H4 (cell line): ENCODE measurements at places on chromosomes 2 and 18. TPM values are rescaled to one million over a fixed set of nuclear protein-coding genes. Genes with fewer than 3 reads are reported as not detected.

Gene RUFY4
- total RNA-seq: not detected in 2 replicates

Gene STON1
- total RNA-seq: 5.8 and 6.1 TPM in 2 replicates

Gene CD8B2
- not detected in 2 replicates for total RNA-seq

Gene EVX2
- total RNA-seq: not detected in 2 replicates

Gene AOX1
- 0.06 and 3.3 TPM in 2 replicates for total RNA-seq

Gene KYNU
- total RNA-seq: 304 and 345 TPM in 2 replicates

Gene LINC00305
- not detected in 2 replicates for total RNA-seq

Gene ANKAR
- total RNA-seq: 0.14 and 1.0 TPM in 2 replicates

Gene LYG2
- not detected in 2 replicates for total RNA-seq

Gene ADAM23
- 4.2 and 4.9 TPM in 2 replicates for total RNA-seq

Gene CERKL
- 0.06 and 0.85 TPM in 2 replicates for total RNA-seq

Gene EN1
- 0.06 and 0.35 TPM in 2 replicates for total RNA-seq

Gene UGT1A4
- 0.04 TPM in 1 of 2 replicates, not detected in the other for total RNA-seq

Gene PSMD1
- total RNA-seq: 129 and 131 TPM in 2 replicates

Gene NYAP2
- 0.53 and 0.95 TPM in 2 replicates for total RNA-seq

Gene PROKR1
- total RNA-seq: not detected in 2 replicates

Gene MSGN1
- total RNA-seq: not detected in 2 replicates

GRCh38 chr2:96534701-96535181 is 1.8 kb upstream of the ARID5A start:
- peak; percentile 27 for DNase-seq

DNA sequence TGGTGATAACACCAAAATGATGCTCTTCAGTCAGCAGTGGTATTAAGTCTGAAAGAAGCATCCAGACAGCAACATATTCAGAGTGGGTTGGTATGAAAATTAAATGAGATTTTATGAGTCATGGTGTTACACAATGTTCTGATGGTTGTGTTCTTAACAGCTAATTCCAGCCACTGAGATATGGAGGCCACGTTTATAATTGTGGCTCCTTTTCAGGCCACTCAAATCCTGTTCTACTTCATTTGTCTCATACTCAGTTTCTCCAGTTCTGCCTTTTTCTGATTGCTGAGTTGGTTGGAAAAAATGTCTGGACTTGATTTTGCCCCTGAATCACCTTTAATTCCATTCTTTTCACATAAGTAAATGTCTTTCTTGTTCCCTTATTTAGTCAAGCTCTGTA is 162.7 kb upstream of the COL3A1 start:
- DNase-seq: no peak

GRCh38 chr2:207226671-207227061 is 60.9 kb upstream of the KLF7 start:
- DNase-seq: no peak

DNA sequence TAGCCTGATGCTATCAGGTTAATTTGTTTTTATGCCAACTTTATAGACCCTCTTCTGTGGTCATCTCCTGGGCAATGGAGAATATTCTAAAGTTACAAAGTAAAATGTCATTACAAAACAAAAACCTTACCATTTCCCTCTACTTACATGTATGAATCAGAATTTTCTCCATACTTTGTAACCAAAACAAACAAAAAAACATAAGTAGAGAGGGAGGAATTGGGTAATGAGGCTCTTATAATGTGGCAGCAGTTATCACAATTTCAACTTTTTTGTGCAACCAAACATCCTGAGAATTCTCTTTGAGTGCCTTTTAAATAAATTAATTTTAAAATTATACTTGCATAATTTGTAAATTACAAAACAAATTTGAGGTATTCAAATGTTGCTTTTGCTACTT is 332.8 kb downstream of the TXNL1 start:
- no peak for DNase-seq

DNA sequence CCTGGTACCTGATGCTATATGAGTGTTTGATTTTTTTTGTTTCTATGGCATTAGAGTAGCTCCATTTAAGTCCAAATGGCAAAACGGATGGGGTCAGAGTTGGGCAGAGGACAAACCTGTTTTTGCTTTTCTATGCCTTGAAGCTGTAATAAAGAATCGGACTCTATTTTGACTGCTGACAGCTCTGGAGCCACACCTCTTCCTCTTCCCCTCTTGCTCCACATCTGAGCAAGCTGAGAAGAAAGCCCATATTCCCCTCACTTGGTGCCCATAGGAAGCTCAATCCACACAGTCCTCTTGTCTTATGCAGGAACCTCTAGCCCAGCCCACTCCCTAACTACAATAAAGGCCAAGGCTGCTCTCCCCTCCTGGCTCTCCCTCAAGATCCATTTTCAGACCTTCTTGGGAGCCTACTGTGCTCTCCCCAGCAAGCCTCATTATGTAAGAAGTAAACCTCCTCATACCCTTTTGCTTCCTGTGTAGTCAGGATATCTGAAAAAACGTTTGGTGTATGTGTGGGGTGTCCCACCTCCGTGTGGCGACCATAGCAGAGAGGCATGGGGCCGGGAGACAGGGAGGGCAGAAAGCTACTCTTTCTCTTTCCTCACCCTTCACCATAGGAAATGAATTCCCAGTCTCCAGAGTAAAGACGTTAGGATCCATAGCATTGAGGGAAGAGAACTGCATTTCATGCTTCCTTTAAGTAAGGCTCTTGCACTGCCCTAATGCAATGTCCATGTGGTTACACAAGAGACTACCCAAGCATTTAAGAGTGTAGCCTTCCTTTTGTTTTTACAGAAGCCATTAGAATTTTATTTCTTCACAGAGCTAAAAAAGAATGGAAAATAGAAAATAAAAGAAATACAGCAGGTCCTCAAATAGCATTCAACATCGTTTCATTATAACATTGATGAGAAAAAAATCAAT is 41.9 kb upstream of the RAPGEF4 start:
- no peak for DNase-seq

DNA sequence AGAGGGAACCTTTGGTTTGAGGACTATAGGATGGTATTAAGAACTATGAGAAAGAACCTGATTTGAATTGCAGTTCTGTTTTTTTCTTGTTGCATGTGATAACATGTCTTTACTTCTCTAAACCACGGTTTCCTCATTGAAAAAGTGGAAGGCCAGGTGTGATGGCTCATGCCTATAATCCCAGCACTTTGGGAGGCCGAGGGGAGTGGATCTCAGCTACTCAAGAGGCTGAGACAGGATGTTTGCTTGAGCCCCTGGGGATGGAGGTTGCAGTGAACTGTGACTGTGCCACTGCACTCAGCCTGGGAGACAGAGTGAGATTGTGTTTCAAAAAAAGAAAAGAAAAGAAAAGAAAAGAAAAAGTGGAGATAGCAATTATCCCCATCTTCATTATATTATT is 32.3 kb downstream of the SCN9A start:
- DNase-seq: peak; percentile 9

GRCh38 chr2:8767324-8767723 is 70.1 kb downstream of the KIDINS220 start:
- DNase-seq: no peak

GRCh38 chr2:76323381-76323780 is 612.7 kb upstream of the GCFC2 start:
- DNase-seq: no peak

GRCh38 chr2:161141033-161141432 is 19.2 kb upstream of the TANK start:
- DNase-seq: no peak

- peak; percentile 38 for DNase-seq
Measured at GRCh38 chr2:197707316-197708213, 2.4 kb downstream of the MARS2 start.

- DNase-seq: no peak
Measured at GRCh38 chr2:20619624-20620024, 31.3 kb downstream of the HS1BP3 start.

GRCh38 chr2:159755788-159756187 is 42.2 kb downstream of the CD302 start:
- peak; percentile 29 for DNase-seq

DNA sequence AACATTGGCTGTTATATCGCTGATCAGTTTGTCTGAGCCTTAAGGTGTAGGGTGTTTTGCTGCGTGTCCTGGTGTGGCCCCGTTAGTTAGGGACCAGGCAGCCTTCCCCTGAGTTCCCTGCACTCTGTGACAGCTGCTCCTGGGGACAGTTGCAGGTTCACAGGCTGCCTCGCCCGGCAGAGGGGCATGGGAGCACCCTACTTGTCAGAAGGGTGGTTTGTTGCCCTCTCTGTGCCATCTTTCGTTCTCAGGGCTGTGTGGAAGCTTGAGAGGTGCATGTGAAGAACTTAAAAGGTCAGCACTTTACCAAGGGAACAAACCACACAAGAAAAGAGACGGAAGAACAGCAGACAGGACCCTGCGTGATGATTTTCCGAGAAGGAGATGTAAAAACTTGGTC is 159.6 kb downstream of the LDLRAD4 start:
- DNase-seq: no peak

GRCh38 chr18:35635170-35635569 is 53.6 kb downstream of the GALNT1 start:
- DNase-seq: peak; percentile 14

DNA sequence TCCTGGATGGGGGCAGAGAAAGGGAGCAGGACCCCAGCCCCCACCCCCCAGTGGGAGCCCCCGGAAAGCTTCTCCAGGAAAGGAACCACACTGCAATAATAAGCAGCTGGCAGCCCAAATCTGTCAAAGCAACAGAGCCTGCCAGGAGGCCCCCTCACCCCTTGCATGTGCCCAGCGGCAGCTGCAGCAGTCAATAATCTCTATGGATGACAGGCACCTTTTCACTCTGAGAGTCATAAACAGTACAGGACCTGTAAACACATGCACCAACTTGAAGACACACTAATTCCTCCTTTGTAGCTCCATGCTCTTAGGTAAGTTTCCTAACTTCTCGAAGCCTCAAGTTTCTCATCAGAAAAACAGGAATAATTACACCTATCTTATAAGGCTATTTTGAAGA is 26.2 kb upstream of the KDM3A start:
- DNase-seq: no peak

DNA sequence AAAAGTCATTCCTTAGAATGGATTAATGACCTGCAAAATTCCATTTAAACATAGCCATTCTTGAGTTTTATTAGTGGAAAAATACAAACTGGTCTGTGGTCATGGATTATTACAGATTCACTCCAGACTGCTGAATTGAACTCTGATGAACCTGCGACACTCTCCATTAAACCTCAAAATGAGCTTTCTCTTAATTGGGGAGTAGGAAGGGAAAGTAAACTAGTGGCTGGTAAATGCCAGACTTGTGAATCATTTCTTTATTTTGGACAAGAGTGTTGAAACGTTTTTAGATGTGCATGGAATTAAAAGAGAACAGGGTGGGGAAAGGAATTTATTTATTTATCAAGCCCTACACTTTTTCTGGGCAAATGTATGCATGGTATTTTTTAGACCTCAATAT is 321.2 kb upstream of the FANCL start:
- DNase-seq: peak; percentile 48

- no peak for DNase-seq
Measured at GRCh38 chr2:8445580-8445979, 236.3 kb upstream of the ID2 start.

- no peak for DNase-seq
Measured at GRCh38 chr2:74471332-74472065, 981 bp downstream of the MRPL53 start.

- no peak for DNase-seq
Measured at GRCh38 chr18:78895207-78896001, 84.2 kb upstream of the SALL3 start.

DNA sequence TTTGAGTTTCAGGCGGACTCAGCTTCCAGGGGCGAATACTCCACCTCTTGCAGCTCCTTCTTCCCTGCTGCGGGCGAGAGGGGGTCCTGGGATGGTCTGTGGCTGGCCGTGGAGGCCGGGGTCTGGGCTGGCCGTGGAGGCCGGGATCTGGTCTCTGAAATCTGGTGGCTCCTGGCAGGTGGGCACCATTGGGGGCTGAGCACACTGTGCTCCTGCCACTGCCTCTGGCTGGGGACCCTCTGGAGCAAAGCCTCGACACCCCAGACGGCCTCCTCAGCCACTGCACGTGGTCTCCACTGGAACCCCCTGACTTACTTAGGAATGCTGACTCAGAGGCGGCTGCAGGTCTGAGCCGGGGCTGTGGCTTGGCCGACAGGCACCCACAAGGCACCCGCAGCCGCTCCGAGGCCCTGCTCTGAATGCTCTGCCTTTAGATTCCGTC is 100.1 kb upstream of the ALKAL2 start:
- no peak for DNase-seq

- DNase-seq: no peak
Measured at GRCh38 chr2:26073830-26074229, 39.9 kb downstream of the RAB10 start.

GRCh38 chr2:173881461-173881860 is 83.7 kb downstream of the SP3 start:
- DNase-seq: no peak

- DNase-seq: no peak
Measured at GRCh38 chr2:20422402-20423271, 24.2 kb upstream of the RHOB start.

DNA sequence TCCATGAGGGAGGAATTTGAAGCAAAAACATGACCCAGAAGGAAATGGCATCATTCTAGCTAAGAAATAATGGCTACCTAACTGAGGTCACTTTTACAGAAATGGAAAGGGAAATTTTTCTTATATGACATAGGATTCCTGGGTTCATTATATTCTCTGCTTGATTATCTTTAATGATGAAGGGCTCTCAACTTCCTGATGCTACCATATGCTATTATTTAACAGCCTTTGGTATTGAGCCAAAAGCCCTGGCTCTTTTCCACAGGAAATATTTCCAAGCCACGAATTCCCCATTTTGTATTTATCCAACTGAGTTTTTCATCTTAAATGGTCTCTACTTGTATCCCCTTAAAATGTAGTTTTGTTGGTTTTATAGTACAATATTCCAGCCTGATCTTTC is 63.2 kb upstream of the NPAS2 start:
- no peak for DNase-seq

- DNase-seq: no peak
Measured at GRCh38 chr2:211457325-211457724, 900.9 kb downstream of the CPS1 start.

- DNase-seq: no peak
Measured at GRCh38 chr18:10519366-10519765, 6.5 kb upstream of the NAPG start.

GRCh38 chr2:203743441-203743981 is 37.1 kb downstream of the CD28 start:
- no peak for DNase-seq
